Activated CD4-positive, alpha-beta memory T cell treated with anti-CD3 and anti-CD28 coated beads for 36 hours (primary cell): ENCODE measurements at places on chromosomes 11 and 22.

DNA sequence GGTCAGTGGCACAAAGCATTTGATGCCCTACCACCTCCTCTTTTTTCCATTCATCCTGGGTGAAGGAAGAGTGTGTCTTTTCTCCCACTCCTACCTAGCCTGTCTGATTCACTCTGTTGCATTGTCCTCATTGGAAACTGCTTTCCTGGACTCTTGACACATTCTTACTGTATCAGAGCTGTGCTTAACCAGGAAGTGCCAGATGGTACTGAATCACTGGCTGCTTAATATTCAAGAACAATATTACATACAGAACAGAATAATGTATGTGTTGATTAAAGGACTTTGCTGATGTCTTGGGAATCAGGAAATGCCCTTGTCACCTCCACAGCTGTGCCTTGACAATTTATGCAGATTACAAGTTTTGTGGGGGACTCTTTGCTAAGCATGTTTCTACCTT is 44.4 kb downstream of the SVIP start:
- peaks cover 3% of the 10 kb centered on the region for H3K4me1 ChIP-seq
- H3K27ac ChIP-seq: no peak overlapping the region
- no peak for DNase-seq
- no peaks in the 10 kb centered on the region for H3K27me3 ChIP-seq
- no peak overlapping the region for H3K4me3 ChIP-seq

DNA sequence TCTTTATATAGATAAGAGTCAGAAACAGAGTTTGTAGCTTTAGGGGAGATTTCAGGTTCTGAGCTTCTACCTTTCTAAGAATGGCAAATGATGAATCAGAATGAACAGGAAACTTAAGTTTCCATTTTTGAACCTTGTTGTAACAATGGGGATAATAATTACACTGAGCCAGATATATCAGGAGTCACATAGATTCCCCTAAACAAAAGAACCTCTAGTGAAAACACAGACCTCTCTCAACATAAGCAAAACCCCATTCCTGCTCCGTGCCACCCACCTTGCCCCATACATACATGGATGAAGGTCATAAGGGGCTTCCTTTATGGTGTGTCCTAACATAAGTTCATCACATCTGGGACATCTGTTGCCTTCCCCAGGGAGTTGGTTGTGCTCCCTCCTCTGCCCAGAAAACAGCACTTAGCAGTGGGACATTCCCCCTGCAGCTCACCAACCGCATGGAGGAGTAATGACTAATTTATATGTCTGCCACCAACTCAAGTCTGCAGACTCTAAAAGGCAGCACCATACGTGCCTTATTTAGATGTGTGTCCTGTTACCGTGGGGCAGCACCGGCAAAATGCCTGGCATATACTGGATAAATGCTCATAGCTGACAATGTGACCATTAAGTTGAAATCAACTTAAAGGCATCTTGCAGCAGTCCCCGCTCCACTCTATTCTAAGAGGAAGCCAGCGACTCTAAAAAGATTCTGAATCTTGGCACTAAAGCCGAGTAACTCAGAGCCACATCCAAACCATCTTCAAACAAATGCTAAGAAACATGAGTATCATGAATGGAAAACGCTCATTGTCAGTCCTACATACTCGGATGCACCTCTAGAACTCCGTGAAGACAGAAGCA is 8.0 kb downstream of the JAML start:
- peak overlapping the region; percentile 97 for H3K27ac ChIP-seq
- H3K36me3 ChIP-seq: peaks cover 58% of the 10 kb centered on the region
- peak; percentile 78 for DNase-seq
- peaks cover 97% of the 10 kb centered on the region for H3K4me1 ChIP-seq
- H3K27me3 ChIP-seq: no peaks in the 10 kb centered on the region

DNA sequence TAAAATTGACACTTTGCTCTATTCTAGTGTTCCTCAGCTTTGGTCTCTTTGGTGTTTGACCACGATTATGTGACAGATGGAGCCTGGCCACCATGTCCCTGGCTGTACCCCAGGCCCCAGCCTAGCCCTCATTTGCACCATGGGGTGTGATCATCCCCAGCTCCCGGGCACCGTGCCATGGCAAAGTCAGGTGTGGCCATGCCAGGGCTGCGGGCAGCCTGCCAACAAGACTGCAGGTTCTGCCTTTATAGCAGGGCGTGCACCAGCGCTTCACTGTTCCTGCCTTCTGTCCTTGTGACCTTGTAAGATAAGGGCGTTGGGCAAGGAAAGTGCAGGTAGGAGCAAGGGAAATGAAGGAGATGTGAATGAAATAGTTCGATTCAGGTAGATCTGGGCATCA is 22.4 kb upstream of the APOBEC3A start:
- peaks cover 2% of the 10 kb centered on the region for H3K4me1 ChIP-seq
- no peaks in the 10 kb centered on the region for H3K36me3 ChIP-seq
- no peak overlapping the region for H3K27ac ChIP-seq
- DNase-seq: no peak
- H3K27me3 ChIP-seq: peaks cover 19% of the 10 kb centered on the region
- H3K4me3 ChIP-seq: no peak overlapping the region

DNA sequence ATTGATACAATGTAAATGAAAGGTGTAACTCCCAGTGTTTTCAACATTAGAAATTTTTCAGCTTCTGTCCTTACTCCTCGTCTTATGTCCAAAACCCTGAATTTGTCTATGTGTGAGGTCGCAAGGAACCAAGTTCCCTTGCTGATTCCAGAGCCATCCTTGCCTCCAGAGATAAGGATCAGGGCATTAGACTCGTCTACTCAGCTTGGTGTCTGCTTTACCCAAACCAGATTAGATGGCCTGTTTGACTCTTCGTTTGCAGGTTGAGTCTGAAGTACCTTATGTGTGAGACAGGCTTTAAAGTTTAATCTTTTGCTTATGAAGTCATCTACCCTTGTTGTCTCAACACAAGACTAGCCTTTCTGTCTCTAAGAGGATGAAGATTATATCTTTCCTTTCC is 55.6 kb downstream of the SPECC1L start:
- peaks cover 30% of the 10 kb centered on the region for H3K4me1 ChIP-seq
- H3K27me3 ChIP-seq: no peaks in the 10 kb centered on the region
- H3K36me3 ChIP-seq: peaks cover 35% of the 10 kb centered on the region

GRCh38 chr11:99988471-99988837 is 698.6 kb upstream of the ARHGAP42 start:
- H3K4me1 ChIP-seq: no peaks in the 10 kb centered on the region
- DNase-seq: no peak
- H3K27ac ChIP-seq: no peak overlapping the region
- no peaks in the 10 kb centered on the region for H3K36me3 ChIP-seq
- no peaks in the 10 kb centered on the region for H3K27me3 ChIP-seq

DNA sequence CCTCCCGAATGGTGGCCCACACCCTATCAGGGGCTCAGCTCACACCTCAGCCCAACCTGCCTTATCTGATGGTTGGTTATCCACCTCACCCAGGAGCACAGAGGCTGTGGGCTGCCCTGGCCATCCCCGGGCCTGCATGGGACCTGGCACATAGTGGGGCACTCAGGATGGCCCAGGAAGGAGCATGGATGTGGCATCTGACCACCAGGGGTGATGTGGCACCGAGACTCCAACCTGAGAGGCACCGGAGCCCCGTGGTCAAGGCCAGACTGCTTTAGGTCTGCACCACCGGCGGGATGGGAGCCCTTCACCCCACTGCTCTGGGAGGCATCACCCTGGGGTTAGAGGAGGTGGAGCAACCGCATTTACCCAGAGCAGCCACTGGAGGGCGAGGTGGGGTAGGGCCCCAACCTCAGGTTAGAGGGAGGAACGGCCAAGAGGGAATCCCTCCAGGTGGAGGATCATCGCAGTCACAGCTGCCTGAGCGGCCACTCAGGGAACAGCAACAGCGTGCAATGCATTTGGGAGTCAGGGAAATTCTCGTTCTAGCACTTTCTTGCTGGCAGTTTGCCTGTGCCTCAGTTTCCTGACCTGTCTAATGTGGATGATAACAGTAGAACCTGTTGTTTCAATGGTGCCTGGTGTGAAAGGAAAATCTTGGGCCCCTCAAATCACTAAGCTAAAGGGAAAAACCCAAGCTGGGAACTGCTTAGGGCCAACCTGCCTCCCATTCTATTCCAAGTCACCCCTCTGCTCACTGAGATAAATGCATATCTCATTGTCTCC is 52.9 kb upstream of the CARS1 start:
- peaks cover 2% of the 10 kb centered on the region for H3K27me3 ChIP-seq
- no peak overlapping the region for H3K4me3 ChIP-seq
- no peak overlapping the region for H3K27ac ChIP-seq
- peak; percentile 62 for DNase-seq
- peaks cover 6% of the 10 kb centered on the region for H3K36me3 ChIP-seq
- H3K4me1 ChIP-seq: no peaks in the 10 kb centered on the region

GRCh38 chr22:22823131-22823810 is 64.3 kb upstream of the IGLL5 start:
- H3K4me3 ChIP-seq: no peak overlapping the region
- peaks cover 74% of the 10 kb centered on the region for H3K4me1 ChIP-seq
- DNase-seq: no peak
- H3K27ac ChIP-seq: peak overlapping the region; percentile 43

DNA sequence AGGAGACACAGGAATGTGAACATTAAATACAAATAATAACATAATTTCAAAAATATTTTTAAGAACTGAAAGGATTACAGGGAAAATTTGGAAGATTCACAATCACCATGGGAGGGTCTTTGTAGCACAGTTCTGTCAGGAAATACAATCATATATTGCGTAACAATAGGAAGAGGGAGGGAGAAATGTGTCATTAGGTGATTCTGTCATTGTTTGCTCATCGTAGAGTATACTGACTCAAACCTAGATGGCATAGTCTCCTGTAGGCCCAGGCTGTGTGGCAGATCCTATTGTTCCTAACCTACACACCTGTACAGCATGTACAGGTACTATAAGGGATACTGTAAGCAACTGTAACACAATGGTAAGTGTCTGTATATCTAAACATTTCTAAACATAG is 330.4 kb downstream of the BRD1 start:
- H3K4me3 ChIP-seq: no peak overlapping the region
- peaks cover 6% of the 10 kb centered on the region for H3K4me1 ChIP-seq
- H3K36me3 ChIP-seq: no peaks in the 10 kb centered on the region
- no peak overlapping the region for H3K27ac ChIP-seq
- H3K27me3 ChIP-seq: no peaks in the 10 kb centered on the region

DNA sequence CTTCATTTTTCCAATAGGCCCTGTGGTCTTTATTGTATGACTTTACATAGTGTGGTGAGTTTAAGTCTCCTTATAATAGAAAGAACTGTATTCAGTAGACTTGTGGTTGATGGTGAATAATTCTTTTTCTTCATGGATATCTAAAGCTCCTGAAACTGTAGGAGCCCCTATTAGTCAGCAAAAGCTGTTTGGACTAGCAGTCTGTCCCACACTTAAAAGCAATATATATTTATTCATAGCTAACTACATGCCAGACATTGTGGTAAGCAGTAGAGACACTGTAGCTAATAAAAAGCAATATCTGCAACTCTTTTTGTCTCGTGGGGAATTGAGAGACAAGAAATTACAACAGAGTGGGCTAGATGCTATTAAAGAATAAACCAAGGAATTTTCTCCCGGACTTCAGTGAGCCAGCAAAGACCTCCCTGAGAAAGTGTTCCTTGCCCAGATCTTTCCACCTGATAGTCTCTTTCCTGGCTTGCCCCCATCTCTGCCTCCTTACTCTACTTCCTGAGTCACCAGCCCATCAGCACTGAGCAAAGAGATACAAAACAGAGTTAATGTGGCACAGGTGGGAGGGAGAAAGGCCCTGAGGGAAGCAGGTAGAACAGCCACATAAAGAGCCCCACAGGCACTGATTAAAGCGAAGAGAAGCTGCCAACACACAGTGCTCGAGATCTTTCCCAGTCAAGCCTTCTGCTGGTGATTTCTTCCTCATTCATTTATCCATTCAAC is 1.4 kb upstream of the OR52W1 start:
- H3K4me3 ChIP-seq: no peak overlapping the region
- H3K4me1 ChIP-seq: peaks cover 20% of the 10 kb centered on the region
- no peak overlapping the region for H3K27ac ChIP-seq

DNA sequence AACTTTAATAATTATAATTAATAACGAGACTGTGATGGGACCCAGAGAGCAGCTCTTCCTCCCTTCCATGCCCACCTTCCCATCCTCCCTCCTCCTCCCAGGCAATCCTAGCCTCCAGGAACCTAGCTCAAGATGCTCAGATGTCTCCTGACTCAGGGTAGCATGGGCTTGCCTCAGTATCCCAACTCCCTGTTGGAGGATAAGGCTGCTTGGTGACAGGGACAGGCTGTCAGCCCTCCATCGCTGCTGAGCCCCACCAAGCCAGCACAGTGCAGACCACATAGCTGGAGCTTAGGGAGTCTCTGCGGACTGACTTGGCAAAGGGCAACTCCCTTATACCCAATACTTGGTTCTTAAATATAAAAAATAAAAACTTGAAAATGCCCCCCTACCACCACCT is 11.5 kb downstream of the MYH9 start:
- peaks cover 51% of the 10 kb centered on the region for H3K36me3 ChIP-seq
- H3K27me3 ChIP-seq: no peaks in the 10 kb centered on the region
- H3K4me1 ChIP-seq: peaks cover 97% of the 10 kb centered on the region
- DNase-seq: no peak

GRCh38 chr11:94623120-94623735 is 56.1 kb downstream of the PIWIL4 start:
- peak; percentile 62 for DNase-seq
- peaks cover 7% of the 10 kb centered on the region for H3K36me3 ChIP-seq
- no peak overlapping the region for H3K27ac ChIP-seq
- no peak overlapping the region for H3K4me3 ChIP-seq

DNA sequence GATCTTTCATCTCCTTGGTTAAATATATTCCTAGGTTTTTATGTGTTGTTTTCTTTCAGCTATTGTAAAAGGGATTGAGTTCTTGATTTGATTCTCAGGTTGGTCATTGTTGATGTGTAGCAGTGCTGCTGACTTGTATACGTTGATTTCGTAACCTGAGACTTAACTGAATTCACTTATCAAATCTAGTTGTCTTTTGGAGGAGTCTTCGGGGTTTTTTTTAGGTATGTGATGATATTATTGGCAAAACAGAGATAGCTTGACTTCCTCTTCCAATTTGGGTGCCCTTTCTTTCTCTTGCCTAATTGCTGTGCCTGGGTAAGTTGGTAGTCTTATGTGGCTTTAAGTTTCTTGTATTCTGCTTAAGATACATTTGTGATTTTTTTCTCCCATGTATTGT is 52.8 kb downstream of the CBL start:
- no peak overlapping the region for H3K4me3 ChIP-seq
- no peaks in the 10 kb centered on the region for H3K27me3 ChIP-seq
- H3K36me3 ChIP-seq: peaks cover 6% of the 10 kb centered on the region
- no peak overlapping the region for H3K27ac ChIP-seq
- H3K4me1 ChIP-seq: peaks cover 49% of the 10 kb centered on the region
- no peak for DNase-seq

DNA sequence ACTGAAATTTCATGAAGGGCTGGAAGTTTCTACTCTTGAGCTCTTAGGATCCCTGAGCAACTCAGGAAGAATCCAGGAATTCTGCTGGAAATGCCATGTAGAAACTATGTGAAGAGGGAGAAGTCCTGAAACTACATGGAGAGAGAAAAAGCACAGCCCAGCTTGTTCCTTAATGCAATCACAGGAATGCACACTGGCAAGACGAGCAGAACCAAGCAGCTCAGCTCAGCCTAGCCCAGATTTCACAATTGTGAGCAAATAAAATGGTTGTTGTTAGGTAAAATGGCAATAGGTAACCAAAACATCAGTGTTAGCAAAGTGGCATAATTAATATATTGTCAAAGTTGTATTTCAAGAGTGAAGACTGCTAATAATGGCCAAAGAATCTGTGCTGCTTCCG is 28.1 kb downstream of the ZNF214 start:
- DNase-seq: no peak
- no peaks in the 10 kb centered on the region for H3K4me1 ChIP-seq
- no peaks in the 10 kb centered on the region for H3K36me3 ChIP-seq
- no peaks in the 10 kb centered on the region for H3K27me3 ChIP-seq
- no peak overlapping the region for H3K4me3 ChIP-seq

GRCh38 chr11:845872-846495 is 3.3 kb downstream of the TSPAN4 start:
- no peaks in the 10 kb centered on the region for H3K36me3 ChIP-seq
- H3K4me3 ChIP-seq: no peak overlapping the region
- H3K4me1 ChIP-seq: peaks cover 16% of the 10 kb centered on the region
